ENCODE measurements at places on chromosomes 2 and 18. TPM values are rescaled to one million over a fixed set of nuclear protein-coding genes. Genes with fewer than 3 reads are reported as not detected.

The CROCC2 gene
- under 0.01 TPM for total RNA-seq

The MLPH gene
- 0.65 TPM for total RNA-seq

The ASAP2 gene
- total RNA-seq: 69.8 TPM

The CHRNG gene
- not detected for total RNA-seq

The GPAT2 gene
- 0.76 TPM for total RNA-seq

The SCYGR4 gene
- total RNA-seq: 0.11 TPM

The OR6B2 gene
- total RNA-seq: not detected

The RPRM gene
- total RNA-seq: not detected

The COL5A2 gene
- 717 TPM for total RNA-seq

The CLEC4F gene
- not detected for total RNA-seq
